Globus pallidus (tissue), 1 donor: ENCODE measurements at places on chromosomes 3 and 15.

GRCh38 chr3:36842275-36842674 is 77.9 kb upstream of the DCLK3 start:
- DNase-seq: no peak

- no peak for DNase-seq
Observed at GRCh38 chr3:123800362-123800682, 83.8 kb downstream of the MYLK start.

DNA sequence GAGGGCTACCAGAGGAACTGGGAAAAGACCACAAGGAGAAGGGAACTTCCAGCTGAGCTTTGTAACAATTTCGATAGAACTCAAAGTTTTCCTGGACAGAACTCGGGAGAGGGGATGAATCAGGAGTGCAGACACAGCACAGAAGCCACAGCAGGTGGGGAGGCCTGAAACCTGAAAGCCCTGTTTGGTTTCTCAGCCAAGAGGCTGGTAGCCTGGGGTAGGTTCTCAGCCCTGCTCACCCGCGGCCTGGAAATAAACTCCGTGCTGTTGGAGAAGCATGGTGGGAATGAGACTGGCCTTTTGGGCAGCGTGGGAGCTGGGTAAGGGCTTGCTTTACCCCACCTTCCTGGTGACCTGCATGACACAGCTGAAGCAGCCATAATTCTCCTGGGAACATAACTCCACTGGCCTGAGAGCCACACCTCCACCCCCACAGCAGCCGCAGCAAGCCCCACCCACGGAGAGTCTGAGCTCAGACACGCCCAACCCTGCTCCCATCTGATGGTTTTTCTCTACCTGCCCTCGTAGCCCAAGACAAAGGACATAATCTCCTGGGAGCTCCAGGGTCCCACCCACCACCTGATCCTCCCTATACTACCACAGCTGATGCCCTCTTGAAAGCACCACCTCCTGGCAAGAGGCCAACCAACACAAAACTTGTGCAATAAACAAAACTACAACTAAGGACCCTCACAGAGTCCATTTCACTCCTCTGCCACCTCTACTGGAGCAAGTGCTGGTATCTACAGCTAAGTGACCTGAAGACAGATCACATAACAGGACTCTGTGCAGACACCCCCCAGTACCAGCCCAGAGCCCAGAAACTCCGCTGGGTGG is 52.5 kb upstream of the CHRM5 start:
- DNase-seq: no peak

DNA sequence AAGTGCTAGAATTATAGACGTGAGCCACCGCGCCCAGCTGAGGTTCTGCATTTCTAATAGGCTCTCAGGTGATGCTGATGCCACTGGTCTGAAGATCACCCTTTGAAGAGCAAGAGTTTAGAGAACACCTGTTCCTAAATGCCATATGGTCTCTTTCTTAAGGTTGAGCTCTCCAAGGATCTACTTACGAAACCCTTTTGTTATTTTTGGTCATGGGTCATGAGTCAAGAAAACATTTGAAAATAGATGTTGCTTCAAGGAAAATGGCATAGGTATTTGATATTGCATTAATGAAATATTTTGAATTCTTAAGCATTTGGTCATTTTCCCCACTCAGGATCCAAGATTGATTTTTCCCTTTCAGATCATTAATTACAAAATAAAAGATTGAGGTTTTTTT is 74.7 kb upstream of the SOX2 start:
- DNase-seq: no peak

DNA sequence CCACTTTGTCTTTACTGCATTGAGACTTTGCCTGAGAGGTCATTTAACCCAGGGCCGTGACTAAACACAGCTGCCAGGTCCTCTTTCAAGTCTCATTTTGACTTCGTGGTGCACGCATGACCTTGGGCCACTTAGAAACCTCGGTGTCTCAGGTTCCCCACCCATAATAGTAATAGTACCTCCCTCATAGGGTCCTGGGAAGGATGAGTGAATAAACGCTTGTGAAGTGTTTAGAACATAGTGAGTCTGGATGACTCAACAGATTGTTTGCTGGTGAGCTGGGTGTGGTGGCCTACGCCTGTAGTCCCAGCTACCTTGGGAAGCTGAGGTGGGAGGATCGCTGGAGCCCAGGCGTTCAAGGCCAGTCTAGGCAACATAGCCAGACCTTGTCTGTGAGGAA is 56.3 kb downstream of the BDH1 start:
- no peak for DNase-seq
